ENCODE measurements at places on chromosomes 7 and 10.

- no peak for DNase-seq
Observed at GRCh38 chr7:99897322-99898022, 20.6 kb upstream of the OR2AE1 start.

DNA sequence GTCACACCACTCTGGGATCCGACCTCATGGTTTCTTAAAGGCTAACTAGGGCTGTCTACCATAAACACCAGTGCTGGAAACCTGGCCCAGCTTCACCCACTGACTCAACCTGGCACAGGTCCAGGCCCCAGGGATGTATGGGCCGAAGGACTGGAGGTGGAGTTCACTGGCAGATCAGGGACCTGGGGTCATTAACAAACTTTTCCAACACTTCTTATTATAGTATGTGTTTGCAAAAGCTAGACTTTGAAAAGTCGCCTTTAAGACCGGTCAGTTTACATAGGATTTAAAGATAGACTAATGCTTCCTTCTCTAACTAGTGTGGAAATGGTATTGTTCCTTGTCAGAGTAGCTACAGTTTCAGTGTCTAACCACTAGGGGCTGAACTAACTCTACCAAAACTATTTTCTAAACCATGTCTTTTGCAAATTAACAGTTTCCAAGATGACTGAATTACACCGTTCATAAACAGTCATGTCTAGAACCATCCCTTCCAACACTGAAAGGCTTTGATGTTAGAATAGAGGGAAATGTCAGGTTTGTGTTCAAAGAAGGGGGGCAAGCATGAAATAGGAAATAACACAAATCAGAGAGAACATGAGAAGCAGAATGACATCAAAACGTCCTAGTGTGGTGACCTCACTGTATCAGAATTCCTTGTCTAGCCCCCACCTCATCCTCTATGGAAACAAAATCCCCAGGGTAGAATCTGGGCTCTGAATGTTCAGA lies 29.7 kb downstream of the STN1 start:
- DNase-seq: no peak

DNA sequence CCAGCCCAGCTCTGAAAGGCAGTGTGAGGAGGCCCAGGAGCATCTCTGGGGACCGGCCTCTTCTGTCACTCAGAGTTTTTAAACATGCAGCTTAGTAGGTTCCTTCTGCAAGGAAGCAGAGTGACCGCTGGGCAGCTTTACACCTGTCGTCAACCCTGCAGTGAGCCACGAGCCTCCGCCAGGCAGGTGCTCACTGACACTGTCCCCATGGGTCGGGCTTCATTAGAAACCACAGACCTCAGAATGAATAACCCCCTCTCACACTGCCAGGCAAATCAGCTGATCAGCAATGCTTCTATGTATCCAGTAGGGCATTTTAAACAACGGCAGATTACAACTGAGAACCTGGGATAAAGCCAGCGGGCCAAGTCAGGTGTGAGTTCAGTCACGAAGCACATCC lies 106.1 kb downstream of the MAD1L1 start:
- DNase-seq: no peak

GRCh38 chr10:71849461-71849908 lies 1.6 kb downstream of the PSAP start:
- DNase-seq: no peak

DNA sequence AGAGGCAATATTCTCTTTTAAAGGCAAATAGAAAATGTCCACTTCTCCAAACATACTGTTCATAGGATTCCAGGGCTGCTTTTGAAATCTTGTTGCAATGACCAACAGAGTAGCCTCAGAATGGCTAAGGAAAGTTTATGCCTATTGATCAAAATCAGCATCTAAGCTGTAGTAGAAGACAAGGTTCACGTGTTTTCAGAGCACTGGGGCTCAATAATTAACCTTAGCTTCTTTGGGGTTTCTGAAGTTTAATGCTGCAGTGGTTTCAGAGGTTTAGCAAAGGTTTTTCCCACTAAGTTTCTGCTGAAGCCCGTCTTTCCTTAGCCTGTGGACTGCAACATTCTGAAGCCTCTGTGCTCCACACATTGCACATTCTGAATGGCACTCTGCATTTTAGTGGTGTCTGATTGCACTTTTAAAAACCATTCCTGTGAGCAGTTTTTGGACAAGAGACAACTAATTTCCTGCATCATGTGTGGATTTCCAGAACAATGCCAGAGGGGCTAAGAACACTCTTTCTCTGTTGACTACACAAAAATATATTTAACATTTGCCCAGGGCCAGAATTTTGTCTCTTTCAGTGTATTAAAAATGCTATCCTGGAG lies 342.5 kb downstream of the PTEN start:
- DNase-seq: no peak

All from activated T-cell treated with anti-CD3 and anti-CD28 coated beads for 24 hours (primary cell).